Breast epithelium (tissue), 4 donors: ENCODE measurements at places on chromosomes 7 and 10.

DNA sequence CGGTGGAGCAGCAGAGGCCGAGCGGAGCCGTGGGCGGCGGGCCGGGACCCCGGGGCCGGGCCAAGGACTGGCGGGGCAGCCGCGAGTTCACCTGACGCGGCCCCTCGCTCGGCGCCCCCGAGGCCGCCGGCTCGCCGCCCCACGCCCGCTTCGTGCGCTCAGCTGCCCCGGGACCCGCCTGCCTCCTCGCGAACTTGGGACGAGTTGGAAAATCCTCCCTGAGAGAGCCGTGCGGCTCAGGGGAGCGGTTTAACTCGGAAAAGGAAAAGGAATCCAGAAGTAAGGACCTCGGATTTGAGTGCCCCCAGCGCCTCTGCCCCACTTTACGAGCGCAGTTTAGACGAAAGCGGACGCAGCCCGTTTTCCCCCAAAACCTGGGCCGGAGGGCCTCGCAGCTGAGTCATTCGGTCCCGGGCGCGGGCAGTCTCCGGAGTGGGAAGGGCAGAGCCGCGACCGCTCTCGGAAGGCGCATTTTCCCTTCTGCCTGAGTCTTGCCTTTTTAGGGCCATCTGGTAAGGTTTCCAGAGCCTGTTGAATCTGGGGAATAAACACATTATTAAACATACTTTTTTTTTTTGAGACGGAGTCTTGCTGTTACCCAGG is 744 bp downstream of the CREM start:
- H3K27ac ChIP-seq, result peak overlapping the region; percentile 99
- peak; percentile 60 for DNase-seq
- H3K4me1 ChIP-seq, result no peaks in the 10 kb centered on the region
- H3K4me3 ChIP-seq, result peak overlapping the region; percentile 81
- no peaks in the 10 kb centered on the region for H3K27me3 ChIP-seq
- no peaks in the 10 kb centered on the region for H3K36me3 ChIP-seq

DNA sequence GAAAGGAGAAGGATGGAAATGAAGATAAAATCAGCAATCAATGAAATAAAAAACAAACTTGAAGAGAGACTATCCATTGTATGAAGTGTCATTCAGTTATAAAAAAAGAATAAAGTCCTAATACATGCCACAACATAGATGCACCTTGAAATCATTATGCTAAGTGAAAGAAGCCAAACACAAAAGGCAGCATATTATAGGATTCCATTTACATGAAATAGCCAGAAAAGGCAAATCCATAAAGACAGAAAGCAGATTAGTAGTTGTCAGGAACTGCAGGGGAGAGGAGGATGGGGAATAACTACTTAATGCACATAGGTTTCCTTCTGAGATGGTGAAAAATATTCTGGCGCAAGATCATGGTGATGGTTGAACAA is 6.6 kb upstream of the PON1 start:
- no peak for DNase-seq
- no peaks in the 10 kb centered on the region for H3K36me3 ChIP-seq
- H3K27ac ChIP-seq, result no peak overlapping the region

GRCh38 chr10:35368485-35369048 is 32.3 kb downstream of the CCNY start:
- no peaks in the 10 kb centered on the region for H3K36me3 ChIP-seq
- peak overlapping the region; percentile 30 for H3K27ac ChIP-seq
- H3K4me3 ChIP-seq, result no peak overlapping the region
- no peaks in the 10 kb centered on the region for H3K4me1 ChIP-seq
- no peak for DNase-seq
- no peaks in the 10 kb centered on the region for H3K27me3 ChIP-seq

- no peak for DNase-seq
- H3K27me3 ChIP-seq, result no peaks in the 10 kb centered on the region
- no peak overlapping the region for H3K27ac ChIP-seq
- H3K4me1 ChIP-seq, result no peaks in the 10 kb centered on the region
- H3K36me3 ChIP-seq, result no peaks in the 10 kb centered on the region
- no peak overlapping the region for H3K4me3 ChIP-seq
Measured at GRCh38 chr10:62506371-62506770, 132.2 kb downstream of the ZNF365 start.

- DNase-seq, result no peak
- H3K27ac ChIP-seq, result no peak overlapping the region
- no peaks in the 10 kb centered on the region for H3K36me3 ChIP-seq
- no peak overlapping the region for H3K4me3 ChIP-seq
Measured at GRCh38 chr7:88165697-88166096, 54.1 kb downstream of the SRI start.

GRCh38 chr7:5997210-5997808 is 11.5 kb downstream of the PMS2 start:
- H3K4me1 ChIP-seq, result no peaks in the 10 kb centered on the region
- H3K27ac ChIP-seq, result no peak overlapping the region
- H3K4me3 ChIP-seq, result no peak overlapping the region
- DNase-seq, result no peak

- no peak for DNase-seq
- H3K4me3 ChIP-seq, result no peak overlapping the region
- no peaks in the 10 kb centered on the region for H3K4me1 ChIP-seq
- H3K27me3 ChIP-seq, result no peaks in the 10 kb centered on the region
- H3K27ac ChIP-seq, result no peak overlapping the region
Measured at GRCh38 chr7:118870187-118870586, 645.7 kb downstream of the ANKRD7 start.

GRCh38 chr10:96716390-96716789 is 3.9 kb downstream of the PIK3AP1 start:
- H3K4me3 ChIP-seq, result no peak overlapping the region
- DNase-seq, result no peak
- no peaks in the 10 kb centered on the region for H3K36me3 ChIP-seq
- H3K27me3 ChIP-seq, result no peaks in the 10 kb centered on the region

DNA sequence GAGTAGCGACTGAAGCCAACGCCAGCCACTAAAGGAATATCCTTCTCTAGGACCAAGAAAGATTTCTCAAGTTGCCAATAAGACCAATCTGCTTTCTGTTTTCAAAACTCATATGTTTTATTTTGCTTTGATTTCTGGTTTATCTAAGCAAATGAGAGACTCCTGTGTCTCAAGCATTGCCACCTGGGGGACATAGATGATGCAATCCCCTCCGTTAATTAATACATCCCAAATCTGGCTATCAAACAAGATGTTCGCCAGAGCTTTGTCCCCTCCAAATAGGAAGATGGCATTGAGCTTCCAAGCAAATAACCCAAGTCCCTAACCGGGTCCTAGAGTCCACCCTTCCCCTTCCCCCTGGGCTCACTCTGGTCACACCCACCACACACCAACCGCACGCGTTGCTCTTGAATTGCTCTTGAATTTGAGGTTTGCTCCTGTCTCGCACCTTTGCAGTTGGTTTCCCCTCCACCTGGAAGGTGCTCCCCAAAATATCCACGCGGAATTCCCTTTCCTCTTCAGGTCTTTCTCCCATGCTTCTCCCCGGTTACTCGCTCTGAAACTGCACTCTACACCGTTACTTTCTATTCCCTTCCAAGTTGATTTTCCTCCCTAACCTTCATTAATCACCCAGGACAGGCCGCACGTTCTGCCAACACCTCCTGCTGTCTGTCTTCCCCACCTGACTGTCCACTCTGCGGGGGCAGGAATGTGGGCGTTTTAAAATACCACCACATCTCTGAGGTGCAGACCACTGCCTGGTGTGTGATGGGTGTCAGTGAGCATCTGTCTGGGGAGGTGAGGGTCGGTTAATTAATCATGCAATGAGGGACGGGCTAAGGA is 64.1 kb upstream of the RNF32 start:
- no peaks in the 10 kb centered on the region for H3K36me3 ChIP-seq
- H3K27ac ChIP-seq, result no peak overlapping the region
- no peak overlapping the region for H3K4me3 ChIP-seq

DNA sequence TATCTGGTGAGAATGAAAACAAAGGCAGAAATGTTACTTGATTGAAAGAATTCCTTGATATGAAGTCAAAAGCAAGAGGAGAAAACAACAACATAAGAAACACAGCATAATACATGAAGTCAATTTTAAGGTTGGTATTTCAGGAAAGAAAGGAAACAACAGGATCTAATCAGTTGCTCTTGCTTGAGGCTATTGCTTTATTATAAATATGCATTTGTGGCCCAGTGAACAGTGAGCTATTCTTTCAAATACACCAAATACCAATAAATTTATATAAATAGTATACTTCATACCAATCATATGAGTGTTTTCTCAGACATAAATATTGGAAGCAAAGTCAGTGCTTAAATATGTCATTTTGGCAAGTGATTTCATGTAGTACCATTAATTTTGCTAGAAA is 806.6 kb downstream of the NXPH1 start:
- no peaks in the 10 kb centered on the region for H3K36me3 ChIP-seq
- H3K4me1 ChIP-seq, result no peaks in the 10 kb centered on the region
- no peak overlapping the region for H3K27ac ChIP-seq
- no peak overlapping the region for H3K4me3 ChIP-seq
- DNase-seq, result no peak
- H3K27me3 ChIP-seq, result no peaks in the 10 kb centered on the region

DNA sequence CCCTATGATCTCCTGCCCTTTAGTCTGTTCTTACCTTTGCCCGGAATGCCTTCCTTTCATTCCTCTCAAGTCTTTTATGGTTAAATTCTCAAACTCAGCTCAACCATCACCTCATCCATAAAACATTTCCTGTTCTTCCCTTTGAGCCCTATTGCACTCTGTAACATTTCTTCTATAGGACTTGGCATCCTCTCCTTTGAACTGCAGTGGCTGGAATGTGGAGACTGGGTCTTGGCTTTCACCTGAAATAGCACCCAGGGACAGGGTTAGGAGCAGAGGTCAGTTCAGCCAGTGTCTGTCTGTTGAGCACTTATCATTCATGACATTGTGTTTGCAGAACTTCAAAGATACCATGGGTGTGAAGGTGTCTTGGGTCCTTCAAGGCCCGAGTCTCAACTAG is 7.2 kb downstream of the NFE2L3 start:
- H3K4me1 ChIP-seq, result no peaks in the 10 kb centered on the region
- no peaks in the 10 kb centered on the region for H3K27me3 ChIP-seq
- no peak overlapping the region for H3K27ac ChIP-seq

GRCh38 chr10:86449926-86450558 is 71.5 kb downstream of the WAPL start:
- H3K27me3 ChIP-seq, result no peaks in the 10 kb centered on the region
- no peaks in the 10 kb centered on the region for H3K36me3 ChIP-seq
- no peak for DNase-seq
- H3K4me1 ChIP-seq, result no peaks in the 10 kb centered on the region

DNA sequence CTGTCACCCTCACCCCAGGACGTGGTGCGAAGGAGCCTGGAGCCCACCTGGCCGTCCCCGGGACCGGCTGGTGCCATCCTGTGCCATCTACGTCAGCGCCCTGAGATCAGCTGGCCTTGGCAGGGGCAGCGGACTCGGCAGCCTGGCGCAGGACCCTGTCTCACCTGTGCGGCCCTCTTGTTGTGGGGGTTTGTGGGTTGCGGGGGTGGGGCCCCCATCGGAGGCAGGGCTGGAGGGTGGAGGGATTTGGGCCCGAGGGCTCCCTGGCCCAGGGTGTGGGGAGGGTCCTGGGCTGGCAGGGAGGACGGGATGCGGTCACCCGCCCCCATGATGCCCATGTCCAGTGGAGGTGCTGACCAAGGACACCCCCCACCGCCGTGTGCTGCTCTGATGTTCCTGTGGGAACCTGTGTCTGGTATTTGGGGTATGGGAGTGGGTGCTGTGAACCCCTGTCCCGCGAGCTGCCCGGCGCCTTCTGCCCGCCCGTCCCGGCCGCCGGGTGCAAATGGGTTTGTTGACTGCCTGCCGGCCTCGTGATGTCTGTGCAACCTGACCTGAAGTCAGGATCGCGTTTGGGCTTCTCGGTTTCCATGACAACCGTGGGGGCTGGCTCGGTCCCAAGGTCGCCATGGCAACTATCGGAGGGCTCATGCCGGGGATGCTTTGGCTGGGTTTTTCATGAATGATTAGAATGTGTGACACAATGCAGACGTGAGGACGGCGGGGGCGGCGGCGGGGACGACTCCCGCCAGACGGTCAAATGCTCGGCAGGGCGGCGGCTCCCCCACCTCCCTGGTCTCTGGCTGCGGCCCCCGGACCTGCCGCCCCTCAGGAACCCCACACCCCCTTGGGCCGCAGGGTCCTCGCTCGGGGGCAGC is 7.3 kb downstream of the MAFK start:
- H3K36me3 ChIP-seq, result peaks cover 7% of the 10 kb centered on the region
- H3K4me3 ChIP-seq, result peak overlapping the region; percentile 84
- H3K4me1 ChIP-seq, result peaks cover 3% of the 10 kb centered on the region
- DNase-seq, result peak; percentile 90

DNA sequence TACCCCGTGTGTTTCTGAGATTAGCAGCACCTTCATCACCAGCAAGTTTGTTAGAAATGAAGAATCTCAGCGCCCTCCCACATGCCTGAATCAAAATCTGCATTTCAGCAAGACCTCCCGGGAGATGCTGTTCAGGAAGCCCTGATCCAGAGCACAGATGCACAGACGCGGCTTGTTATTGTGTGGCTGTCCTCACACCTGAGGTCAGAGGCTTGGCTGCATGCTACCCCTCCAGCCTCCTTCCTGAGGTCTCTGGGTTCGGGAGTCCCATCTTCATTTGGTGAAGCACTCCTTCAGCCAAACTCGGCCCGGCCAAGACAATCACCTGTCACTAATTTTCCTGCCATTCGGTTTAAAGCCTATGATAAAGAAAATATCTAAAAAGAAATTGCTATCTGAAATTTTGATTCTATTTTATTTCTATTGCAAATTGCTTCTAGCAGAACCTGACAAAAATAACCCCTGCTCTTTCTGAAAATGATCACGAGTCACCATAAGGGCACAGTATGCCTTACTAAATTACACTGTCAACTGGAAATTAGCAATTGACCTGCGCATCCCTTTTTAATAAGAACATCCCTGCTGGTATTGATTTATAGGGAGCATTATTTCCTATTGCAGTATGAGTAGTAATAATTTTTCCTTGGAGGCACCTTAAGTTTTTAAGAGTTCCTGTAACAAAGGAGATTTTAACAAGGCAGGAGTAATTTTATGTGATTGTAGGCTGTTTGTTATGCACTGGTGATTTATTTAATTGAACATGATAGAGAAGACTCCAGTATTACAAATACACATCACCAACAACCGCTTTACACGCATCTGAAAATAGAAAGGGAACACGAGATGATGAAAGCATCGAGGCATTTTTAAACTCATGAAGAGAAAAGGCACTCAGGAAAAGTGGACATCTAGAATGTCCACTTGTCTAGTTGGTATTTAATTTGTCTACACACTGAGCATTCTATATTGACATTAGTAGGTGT is 49.5 kb downstream of the VSTM2A start:
- no peak overlapping the region for H3K27ac ChIP-seq
- H3K4me1 ChIP-seq, result no peaks in the 10 kb centered on the region
- H3K27me3 ChIP-seq, result no peaks in the 10 kb centered on the region
- H3K4me3 ChIP-seq, result no peak overlapping the region
- DNase-seq, result no peak
